Spinal cord (tissue), 10 donors: ENCODE measurements at places on chromosomes 1 and 21. TPM values are rescaled to one million over a fixed set of nuclear protein-coding genes. Genes with fewer than 3 reads are reported as not detected.

The LYPLA2 gene
- total RNA-seq = 51.5 TPM

The PAQR6 gene
- total RNA-seq = 43.1 TPM

The GJA8 gene
- not detected for total RNA-seq

The MROH9 gene
- total RNA-seq = 0.10 TPM

The PIGR gene
- total RNA-seq = 0.33 TPM

- H3K36me3 ChIP-seq = no peaks in the 10 kb centered on the region
- H3K4me3 ChIP-seq = no peak overlapping the region
- peaks cover 17% of the 10 kb centered on the region for H3K4me1 ChIP-seq
- no peak for DNase-seq
- H3K27me3 ChIP-seq = no peaks in the 10 kb centered on the region
Measured at GRCh38 chr1:53376041-53376461, 48.2 kb upstream of the LRP8 start.

DNA sequence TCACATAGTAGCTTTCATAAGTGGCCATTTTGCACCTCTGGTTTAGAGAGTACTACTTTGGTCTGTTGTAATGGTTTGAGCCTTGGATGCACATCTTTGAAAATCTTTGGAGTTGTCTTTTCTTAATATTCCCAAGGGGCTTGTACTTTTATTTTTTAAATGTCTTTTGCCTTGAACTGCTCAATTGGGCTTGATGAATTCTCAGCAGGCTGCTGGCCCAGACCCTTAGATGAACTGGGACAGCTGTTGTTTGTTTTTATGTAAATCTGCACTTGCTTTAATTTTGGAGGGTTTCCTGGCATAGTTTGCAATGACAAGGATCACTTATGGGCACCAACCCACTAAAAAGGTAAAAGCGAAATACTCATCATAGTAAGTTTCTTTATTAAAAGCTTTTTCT is 24.9 kb downstream of the NGF start:
- no peak for DNase-seq
- H3K4me1 ChIP-seq = peaks cover 5% of the 10 kb centered on the region
- H3K27me3 ChIP-seq = no peaks in the 10 kb centered on the region

DNA sequence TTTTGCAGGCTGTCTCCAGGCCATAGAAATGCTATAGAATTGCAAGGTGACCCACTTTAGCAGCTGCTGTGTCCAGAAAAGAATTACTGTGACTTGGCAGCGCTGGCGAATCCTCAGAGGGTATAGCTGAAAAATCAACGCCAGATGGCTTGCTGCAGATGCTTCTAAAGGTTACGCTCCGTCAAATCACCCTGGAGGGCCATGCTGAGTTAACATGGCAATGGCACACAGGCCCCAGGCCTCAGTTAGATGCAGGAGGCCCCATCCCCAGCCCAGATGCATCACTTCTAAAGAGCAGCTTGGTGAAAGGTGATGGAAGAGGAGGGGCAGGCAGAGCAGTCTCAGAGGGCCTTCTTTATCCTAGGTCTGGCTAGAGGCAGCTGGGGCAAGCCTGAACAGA is 18.0 kb downstream of the KIAA1614 start:
- no peaks in the 10 kb centered on the region for H3K27me3 ChIP-seq
- H3K27ac ChIP-seq = no peak overlapping the region
- H3K4me3 ChIP-seq = no peak overlapping the region
- no peak for DNase-seq
- peaks cover 55% of the 10 kb centered on the region for H3K4me1 ChIP-seq

DNA sequence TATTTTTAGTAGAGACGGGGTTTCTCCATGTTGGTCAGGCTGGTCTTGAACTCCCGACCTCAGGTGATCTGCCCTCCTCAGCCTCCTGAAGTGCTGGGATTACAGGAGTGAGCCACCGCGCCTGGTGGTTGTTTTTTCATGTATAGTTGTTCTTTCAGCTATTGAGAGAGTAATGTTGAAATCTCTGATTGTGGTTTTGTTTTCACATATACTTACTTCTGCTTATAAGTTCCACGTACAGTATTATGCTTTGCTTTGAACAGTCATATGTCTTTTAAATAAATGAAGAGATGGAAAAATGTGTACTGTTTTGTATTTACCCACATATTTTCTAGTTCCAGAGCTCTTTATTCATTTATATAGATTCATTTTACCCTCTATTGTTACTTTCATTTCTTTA is 44.5 kb downstream of the MARK1 start:
- H3K4me3 ChIP-seq = no peak overlapping the region
- no peaks in the 10 kb centered on the region for H3K27me3 ChIP-seq
- H3K36me3 ChIP-seq = no peaks in the 10 kb centered on the region
- no peak overlapping the region for H3K27ac ChIP-seq
- no peak for DNase-seq

- no peak overlapping the region for H3K4me3 ChIP-seq
- H3K27ac ChIP-seq = no peak overlapping the region
- peaks cover 5% of the 10 kb centered on the region for H3K4me1 ChIP-seq
Measured at GRCh38 chr1:172326136-172326535, 94.3 kb upstream of the C1orf105 start.

GRCh38 chr1:169193191-169193850 is 86.8 kb downstream of the ATP1B1 start:
- H3K27ac ChIP-seq = no peak overlapping the region
- H3K4me1 ChIP-seq = no peaks in the 10 kb centered on the region
- no peaks in the 10 kb centered on the region for H3K36me3 ChIP-seq
- no peaks in the 10 kb centered on the region for H3K27me3 ChIP-seq
- DNase-seq = no peak

- H3K4me1 ChIP-seq = peaks cover 23% of the 10 kb centered on the region
- H3K4me3 ChIP-seq = no peak overlapping the region
- no peak overlapping the region for H3K27ac ChIP-seq
- H3K27me3 ChIP-seq = no peaks in the 10 kb centered on the region
- no peaks in the 10 kb centered on the region for H3K36me3 ChIP-seq
Measured at GRCh38 chr1:223035724-223036478, 107.1 kb downstream of the TLR5 start.

GRCh38 chr21:32887026-32887425 is 115.5 kb upstream of the PAXBP1 start:
- DNase-seq = no peak
- H3K27ac ChIP-seq = no peak overlapping the region
- H3K36me3 ChIP-seq = no peaks in the 10 kb centered on the region
- no peaks in the 10 kb centered on the region for H3K4me1 ChIP-seq

GRCh38 chr1:21935393-21935804 is 1.7 kb downstream of the HSPG2 start:
- DNase-seq = no peak
- H3K36me3 ChIP-seq = peaks cover 12% of the 10 kb centered on the region
- peaks cover 76% of the 10 kb centered on the region for H3K4me1 ChIP-seq
- H3K27me3 ChIP-seq = no peaks in the 10 kb centered on the region

DNA sequence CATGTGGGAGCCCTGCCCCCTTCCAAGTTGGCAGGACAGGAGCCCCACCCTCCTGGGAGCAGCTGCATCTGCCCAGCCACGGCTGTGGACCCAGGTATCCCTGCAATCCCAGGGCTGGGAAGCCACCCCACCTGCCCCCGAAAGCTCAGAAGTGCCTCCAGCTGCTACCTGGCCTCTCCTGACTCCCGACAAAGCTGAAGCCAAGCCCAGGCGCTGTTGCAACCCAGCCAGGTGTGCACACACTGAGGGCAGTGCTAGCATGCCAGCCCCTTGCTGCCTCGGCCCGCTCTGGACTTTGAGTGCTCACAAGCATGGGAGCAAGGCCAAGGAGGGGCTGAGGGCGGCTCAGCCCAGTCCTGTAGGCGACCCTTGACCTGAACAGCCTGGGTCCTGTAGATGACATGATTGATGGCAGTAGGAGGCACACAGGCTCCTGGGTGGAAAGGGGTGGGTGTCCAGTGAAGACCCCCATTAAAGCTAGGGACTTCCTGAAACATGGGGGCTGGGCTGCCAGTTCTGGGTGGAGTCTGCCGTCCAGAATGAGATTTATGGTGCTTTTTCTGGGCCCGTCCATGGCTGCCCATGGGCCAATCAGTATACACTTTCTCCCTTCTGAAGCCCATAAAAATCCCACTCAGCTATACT is 2.8 kb upstream of the SSU72 start:
- peaks cover 20% of the 10 kb centered on the region for H3K4me1 ChIP-seq
- no peak for DNase-seq
- H3K27ac ChIP-seq = no peak overlapping the region
- H3K36me3 ChIP-seq = peaks cover 8% of the 10 kb centered on the region
- no peak overlapping the region for H3K4me3 ChIP-seq

- no peak overlapping the region for H3K27ac ChIP-seq
- no peaks in the 10 kb centered on the region for H3K36me3 ChIP-seq
- no peak overlapping the region for H3K4me3 ChIP-seq
- no peaks in the 10 kb centered on the region for H3K27me3 ChIP-seq
- DNase-seq = no peak
- H3K4me1 ChIP-seq = no peaks in the 10 kb centered on the region
Measured at GRCh38 chr1:58287894-58288623, 258.5 kb downstream of the OMA1 start.

DNA sequence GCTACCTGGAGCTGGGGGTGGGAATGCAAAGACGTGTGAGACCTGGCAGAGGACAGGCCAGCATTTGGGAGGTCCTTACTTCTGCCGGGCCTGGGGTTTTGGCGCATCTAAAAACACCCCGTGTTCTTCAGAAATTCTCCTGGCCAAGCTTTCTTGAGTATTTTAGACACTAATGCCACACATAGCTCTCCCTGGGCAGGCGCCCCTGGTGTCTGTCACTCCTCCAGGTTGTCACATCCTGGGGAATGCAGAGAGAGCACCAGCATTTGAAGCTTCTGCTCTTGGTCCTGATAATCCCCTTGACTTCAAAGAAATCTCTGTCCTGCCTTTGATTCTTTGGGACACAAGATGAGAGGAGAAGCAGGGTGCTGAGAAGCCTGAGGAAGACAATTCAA is 6.0 kb downstream of the CAPN9 start:
- no peak for DNase-seq
- no peaks in the 10 kb centered on the region for H3K27me3 ChIP-seq
- peak overlapping the region; percentile 75 for H3K27ac ChIP-seq
- H3K36me3 ChIP-seq = no peaks in the 10 kb centered on the region

DNA sequence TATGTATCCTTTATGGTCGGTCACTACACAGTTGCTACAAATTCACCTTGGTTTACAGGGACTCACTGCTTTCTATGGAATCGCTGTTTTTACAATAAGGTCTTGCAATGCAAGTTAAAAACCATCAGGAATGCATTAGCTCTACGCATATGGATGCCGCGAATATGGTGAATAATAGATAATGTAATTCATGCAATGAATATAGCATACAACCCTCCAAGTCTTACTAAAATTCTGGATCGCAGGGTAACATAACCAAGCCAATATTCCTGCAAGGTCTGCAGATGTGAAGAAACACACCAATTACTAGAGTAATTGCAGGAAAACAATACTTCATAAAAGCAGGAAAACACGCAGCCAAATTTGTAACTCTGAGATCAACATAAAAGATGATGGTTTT is 75.6 kb upstream of the BACE2 start:
- no peak overlapping the region for H3K27ac ChIP-seq
- H3K4me3 ChIP-seq = no peak overlapping the region
- no peaks in the 10 kb centered on the region for H3K36me3 ChIP-seq
- no peaks in the 10 kb centered on the region for H3K27me3 ChIP-seq
- H3K4me1 ChIP-seq = no peaks in the 10 kb centered on the region

DNA sequence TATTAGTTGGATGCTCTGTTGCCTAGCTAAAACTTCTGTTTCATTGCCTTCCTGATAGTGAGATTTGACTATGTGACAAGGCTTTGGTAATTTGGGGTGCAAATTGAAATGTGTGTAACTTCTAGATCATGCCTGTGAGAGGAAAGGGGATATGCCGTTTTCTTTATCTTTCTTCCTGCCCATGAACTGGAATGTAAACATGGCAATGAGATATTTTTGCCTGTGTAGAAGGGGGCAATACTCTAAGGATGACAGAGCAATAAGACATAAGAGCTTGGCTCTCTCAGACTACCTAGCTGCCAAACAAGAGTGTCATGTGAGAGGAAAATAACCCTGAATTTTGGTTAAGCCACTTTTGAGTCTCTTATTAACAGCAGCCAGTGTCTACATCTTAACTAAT is 49.7 kb downstream of the RAP1A start:
- no peak overlapping the region for H3K4me3 ChIP-seq
- H3K4me1 ChIP-seq = no peaks in the 10 kb centered on the region
- DNase-seq = no peak
- H3K27me3 ChIP-seq = no peaks in the 10 kb centered on the region
